ENCODE measurements at places on chromosomes 11 and 22.
A peak's percentile ranks its signal among the peaks of the same experiment; 100 is the strongest.

DNA sequence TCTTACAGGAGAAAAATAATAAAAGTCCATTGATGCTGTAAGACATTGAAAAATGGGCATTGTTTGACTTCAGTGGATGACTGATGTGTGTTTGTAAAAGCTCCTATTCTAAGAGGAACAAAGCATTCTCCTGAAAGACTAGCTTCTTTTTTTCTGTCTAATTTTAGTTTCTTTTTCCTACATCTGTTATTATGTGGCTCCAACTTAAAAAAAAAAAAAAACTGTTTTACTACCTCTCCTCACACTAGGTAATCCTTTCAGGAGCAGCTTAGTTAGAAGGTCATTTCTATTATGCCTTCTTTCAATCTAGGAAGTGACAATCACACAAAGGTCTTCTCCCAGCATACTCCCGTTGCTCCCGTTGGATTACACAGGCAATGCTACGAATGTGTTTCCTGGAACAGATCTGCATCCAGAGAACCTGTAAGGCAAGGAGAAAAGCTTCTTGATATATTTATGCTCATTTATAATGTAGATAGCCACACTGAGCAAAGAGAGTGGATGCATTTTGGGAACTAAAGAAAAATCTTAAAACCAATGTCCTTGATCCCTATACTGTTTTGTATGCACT is 595.1 kb upstream of the CCDC179 start:
- no peak for DNase-seq

DNA sequence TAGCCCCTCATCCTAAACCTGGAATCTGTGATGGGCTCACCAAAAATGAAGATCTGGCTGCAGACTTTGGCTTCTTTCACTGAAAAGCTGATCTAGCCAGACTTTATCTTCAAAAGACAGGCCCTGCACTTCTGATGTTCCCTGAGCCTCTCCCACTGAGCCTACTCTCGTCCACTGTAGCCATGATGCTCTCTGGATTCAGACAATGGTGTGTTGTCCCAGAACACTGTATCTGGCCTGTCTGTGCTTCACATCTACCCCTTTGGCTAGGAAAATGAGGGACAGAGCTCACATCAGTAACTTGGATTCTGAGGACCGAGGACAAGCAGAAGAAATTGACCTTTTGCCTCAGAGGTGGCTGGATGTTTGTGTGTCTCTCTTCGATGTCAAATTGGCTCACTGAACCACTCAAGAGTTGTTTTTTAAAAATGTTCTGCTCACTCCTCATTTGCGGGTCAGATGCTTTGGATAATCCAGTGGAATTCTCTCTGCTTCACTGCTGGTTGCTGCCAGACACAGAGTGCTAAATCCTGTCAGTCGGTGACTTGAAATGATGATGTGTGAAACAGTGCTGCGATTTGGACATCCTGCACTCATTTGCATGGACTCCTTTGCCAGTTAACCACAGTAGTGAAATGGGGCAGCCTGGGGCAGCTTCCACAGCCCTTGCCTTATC is 67.5 kb downstream of the ARFGAP2 start:
- DNase-seq, result no peak

GRCh38 chr11:86672007-86672621 is at the start of gene ME3:
Gene ME3, minus strand, starts transcription at chr11:86672616.
- peak; percentile 37 for DNase-seq

DNA sequence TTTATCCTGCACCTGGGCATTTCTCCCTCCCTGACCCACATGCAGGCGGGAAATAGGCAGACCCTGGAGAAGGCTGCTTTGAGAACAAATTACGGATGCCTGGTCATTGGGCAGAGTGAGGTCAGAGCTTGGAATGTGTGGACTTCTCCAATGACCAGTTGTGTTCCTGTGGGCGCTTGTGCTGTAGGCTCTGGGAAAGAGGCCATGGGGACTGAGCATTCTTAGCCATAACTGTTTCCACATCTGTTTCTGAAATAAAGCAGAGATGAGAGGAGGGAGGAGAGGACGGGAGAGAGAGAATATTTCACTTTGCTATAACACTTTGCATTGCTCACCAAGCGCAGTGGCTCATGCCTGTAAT is 11.2 kb upstream of the TMEM184B start:
- DNase-seq, result no peak

- no peak for DNase-seq
Measured at GRCh38 chr11:77409046-77409445, 64.8 kb downstream of the PAK1 start.

DNA sequence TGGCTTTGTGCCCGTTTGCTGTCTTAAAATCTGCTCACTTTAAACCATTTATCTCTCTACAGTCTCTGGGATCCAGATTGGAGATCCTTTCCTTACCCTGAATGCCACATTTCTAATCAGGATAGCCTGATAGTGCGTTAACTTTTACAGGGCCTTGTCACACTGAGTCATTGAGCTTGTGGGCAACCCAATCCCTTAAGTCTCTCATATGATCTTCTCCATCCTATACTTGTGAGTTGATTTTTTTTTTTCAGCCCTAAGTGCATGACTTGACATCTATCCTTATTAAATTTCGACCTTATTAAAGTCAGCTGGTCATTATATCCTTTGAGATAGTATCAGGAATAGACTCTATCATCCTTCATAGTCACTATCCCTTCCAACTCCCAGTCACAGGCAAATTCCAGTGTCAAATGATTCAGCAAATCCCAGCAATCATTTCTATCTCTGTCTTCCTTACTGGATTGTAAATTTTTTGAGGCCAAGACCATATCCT is 57.7 kb downstream of the TEAD1 start:
- DNase-seq, result no peak

- DNase-seq, result no peak
Measured at GRCh38 chr11:64539711-64540427, 51.2 kb upstream of the SLC22A12 start.

DNA sequence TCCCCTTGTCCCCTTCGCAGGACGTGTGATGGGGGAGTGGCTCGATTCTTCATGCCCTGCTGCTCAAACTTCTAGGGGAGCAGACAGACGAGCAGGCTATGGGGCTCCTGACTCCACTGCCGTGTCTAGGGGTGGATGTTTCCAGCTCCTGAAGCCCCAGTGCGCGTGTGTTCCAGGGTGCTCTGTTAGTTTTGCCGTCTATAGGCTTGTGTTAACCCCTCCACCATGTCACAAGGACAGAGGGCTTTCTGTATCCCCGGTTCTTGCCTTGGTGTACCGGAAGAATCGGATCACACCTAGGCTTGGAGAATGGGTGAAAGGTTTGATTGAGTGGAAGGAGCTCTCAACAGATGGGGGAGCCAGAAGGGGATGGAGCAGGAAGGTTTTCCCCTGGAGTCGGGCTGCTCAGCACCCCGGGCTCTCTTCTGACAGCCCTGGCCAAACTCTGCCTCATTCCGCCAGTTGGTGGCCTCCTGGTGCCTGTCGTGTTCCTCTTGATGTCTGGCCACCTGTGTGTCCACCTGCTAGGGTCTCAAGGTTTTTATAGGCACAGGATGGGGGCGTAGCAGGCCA is 810.7 kb downstream of the BRD1 start:
- DNase-seq, result no peak

- no peak for DNase-seq
Measured at GRCh38 chr11:65912845-65913244, 6.0 kb downstream of the C11orf68 start.

DNA sequence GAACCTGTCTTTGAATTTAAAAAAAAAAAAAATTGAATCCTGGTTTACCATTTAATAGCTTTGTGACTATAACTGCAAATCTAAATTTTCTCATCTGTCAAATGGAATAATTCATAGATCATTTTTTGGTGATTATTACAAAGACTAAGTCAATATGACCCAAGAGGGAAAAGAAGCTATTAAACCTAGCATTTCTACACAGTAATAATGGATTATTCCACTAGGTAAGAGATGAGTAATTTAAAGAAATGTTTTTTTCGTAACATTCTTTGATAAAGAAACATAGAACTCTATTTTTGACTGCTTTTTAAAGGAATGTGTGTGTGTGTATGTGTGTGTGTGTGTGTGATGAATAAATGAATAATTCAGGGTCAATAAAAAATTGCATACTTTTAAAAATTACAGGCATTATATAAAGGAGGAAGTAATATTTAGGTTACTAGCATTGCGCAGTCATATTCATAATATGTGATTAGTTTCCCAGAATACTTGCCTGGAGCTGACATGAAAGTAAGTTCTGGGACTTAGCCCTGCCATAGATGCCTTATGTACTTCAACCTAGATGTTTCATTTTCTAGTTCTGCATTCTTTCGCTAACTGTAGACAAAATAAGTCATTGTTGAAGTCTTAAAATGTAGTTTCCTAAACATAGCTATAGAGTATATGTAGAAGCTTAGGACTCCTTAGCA is 72.9 kb downstream of the TMEM135 start:
- no peak for DNase-seq

- DNase-seq, result no peak
Measured at GRCh38 chr11:69430566-69430965, 50.9 kb upstream of the LINC01488 start.

GRCh38 chr22:48021991-48022401 is 1259.5 kb downstream of the TBC1D22A start:
- DNase-seq, result no peak

DNA sequence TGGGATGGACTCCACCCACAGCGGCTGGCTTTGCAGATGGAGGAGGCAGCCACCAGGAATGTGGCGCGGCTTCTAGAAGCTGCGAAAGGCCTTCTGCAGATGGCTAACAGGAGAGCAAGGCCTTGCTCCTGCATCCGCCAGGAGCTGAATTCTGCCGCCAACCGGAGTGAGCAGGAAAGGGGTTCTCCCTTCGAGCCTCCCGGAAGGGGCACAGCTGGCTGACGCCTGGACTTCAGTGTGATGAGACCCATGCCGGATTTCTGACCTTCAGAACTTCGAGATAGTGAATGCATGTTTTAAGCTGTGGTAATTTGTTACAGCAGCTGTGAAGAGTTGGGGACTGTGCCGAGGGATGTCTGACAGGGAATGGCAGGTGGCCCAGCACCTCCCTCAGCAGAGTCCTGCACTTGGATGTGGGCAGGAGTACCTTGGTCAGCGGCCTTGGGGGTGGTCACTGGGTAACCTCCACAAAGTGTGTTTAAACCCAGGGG is 7.7 kb downstream of the TBC1D22A start:
- DNase-seq, result no peak

DNA sequence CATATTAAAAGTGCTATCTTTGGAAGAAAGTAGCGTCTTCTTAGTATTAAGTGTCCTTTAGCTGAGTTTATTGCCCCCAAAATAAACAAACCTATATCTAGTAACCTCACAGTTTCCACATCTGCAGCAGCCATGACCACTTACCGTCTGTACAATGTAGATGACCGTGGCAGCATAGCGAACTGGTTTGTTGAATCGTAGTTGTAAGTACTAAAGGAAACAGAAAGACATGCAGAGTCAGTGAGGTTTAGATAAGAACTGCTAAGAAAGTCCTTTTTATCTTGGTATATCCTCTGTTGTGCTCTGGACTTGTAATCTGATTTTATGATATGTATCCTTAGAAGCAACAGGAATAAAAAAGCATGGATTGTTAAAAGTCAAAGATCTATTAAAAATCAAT is 9.4 kb downstream of the SLC5A12 start:
- no peak for DNase-seq

- DNase-seq, result no peak
Measured at GRCh38 chr11:30758012-30758411, 171.9 kb upstream of the MPPED2 start.

DNA sequence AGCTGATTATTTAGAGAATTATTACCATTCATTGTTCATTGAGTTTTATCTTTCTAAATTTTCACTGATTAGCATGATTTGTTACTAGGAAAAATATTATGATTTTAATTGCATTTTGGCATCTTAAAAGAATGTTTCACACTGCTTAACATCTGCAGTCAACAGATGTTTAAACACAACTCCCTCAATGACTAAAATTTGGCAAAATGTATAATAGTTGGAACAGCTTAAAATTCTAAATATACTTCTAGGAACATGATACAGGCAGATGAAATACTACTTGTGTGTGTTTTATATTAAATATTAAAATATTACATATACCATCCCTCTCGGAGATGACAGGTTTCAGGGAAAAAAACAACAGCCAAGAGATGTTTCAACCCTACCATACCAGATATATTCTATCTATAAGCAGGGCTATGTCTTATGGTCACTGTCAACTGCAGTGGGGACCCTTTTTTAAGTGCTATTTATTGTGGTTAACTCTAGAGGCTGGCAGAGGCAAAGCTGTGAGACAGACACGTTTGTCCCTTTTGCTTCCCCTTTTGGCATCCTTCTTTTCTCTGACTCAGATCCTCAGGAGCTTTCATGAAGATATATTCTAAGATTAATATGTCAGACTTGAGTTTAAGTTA is 81.9 kb downstream of the BDNF start:
- DNase-seq, result no peak

GRCh38 chr11:19562156-19562555 is 150.5 kb upstream of the NAV2 start:
- DNase-seq, result no peak

DNA sequence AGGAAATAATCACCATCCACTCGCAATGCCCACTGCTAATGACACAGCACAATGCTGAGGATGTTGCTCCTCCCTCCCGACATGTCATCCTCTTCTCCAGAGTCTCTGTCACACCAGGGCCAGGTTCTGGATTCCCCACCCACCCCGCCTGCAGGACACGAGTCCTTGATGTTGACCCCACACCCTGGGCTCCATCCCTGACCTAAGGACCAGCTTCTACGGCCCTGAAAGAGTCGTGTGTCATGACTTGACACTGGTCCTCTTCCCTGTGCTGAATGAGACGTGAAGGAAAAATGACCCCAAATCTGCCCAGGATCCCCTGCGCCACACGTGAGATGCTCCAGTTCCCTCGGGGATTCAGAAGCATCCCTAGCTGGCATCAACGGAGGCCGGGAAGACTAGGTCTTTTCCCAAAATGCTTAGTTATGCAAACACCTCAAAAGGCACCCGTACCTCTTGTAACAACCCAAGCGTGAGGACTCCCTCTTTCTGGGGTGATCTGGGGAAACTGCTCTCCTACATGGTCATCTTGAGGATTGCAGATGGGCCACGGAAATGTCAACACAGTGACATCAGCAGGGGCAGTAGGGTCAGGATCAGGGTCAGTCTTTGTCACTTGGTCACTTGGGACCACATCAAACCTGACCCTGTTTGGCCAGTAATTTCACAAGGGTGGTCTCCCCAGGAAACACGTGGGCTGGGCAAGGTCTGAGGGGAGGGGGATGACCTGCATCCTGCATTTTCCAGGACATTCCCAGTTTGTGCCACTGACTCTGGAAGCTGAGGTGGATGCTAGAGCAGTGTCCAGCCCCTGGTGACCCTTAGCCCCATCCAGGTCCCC is 42.0 kb downstream of the IGLL5 start:
- no peak for DNase-seq

DNA sequence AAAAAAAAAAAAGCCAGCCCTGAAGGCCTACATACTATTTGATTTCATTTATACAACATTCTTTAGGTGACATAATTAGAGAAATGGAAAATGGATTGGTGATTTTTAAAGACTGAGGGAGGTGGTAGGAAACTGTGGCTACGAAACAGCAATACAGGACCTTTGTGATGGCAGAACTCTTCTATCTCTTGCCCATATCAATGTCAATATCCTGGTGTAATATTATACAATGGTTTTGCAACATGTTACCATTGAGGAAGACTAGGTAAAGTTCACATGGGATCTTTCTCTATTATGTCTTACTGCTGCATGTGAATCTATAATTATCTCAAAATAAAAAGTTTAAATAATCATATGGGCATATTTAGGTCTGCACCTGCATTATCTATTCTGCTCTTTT is 371.2 kb downstream of the ETS1 start:
- DNase-seq, result no peak

- no peak for DNase-seq
Measured at GRCh38 chr22:37768273-37768672, 39.5 kb upstream of the GCAT start.

GRCh38 chr11:134145715-134146114 is 76.8 kb downstream of the JAM3 start:
- DNase-seq, result no peak
